Psoas muscle (tissue), 8 donors: ENCODE measurements at places on chromosomes 4 and X. TPM values are rescaled to one million over a fixed set of nuclear protein-coding genes. Genes with fewer than 3 reads are reported as not detected.

Gene GATA1
- total RNA-seq = not detected

Gene DRD5
- total RNA-seq = not detected

Gene STATH
- not detected for total RNA-seq

Gene DMRTC1
- not detected for total RNA-seq

Gene DDX3X
- 153 TPM for total RNA-seq

Gene BTK
- total RNA-seq = 1.2 TPM

Gene LRIT3
- 0.06 TPM for total RNA-seq

Gene TRO
- 0.81 TPM for total RNA-seq

Gene MAD2L1
- 1.2 TPM for total RNA-seq

Gene STARD8
- 15.8 TPM for total RNA-seq

Gene MAGEE2
- total RNA-seq = not detected

Gene PDLIM3
- total RNA-seq = 5,341 TPM

Gene TMSB15C
- not detected for total RNA-seq

Gene CORIN
- total RNA-seq = not detected

Gene COPS4
- total RNA-seq = 71.5 TPM

Gene ODAPH
- not detected for total RNA-seq

Gene HAND2
- not detected for total RNA-seq

Gene PYURF
- total RNA-seq = 54.8 TPM

Gene ADGRL3
- total RNA-seq = 2.8 TPM

Gene HPGD
- 4.1 TPM for total RNA-seq
